Right hindlimb (tissue), 1 donor: ENCODE measurements at places on chromosomes 4 and X.
A peak's percentile ranks its signal among the peaks of the same experiment; 100 is the strongest.

GRCh38 chrX:71239781-71240180 is 14.2 kb downstream of the ZMYM3 start:
- no peak for DNase-seq

- DNase-seq = no peak
Measured at GRCh38 chr4:74715706-74716435, 78.5 kb downstream of the BTC start.

DNA sequence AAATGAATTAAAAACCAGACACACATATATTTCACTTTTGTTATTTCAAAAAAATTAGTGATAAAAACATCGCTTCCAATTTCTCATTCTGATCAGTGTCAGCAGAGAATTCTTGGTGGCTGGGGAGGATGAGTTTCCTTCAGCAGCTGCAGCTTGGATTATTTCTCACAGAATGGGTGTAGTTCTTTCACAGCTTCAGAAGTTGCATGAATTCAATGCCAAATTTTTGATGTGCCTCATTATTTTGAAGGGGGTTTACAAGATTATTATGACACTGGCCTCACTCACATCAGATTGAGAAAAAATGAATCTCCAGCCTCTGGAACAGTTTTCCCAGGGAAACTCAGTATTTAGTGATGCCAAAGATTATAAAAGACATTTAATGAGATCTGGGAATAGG is 184.9 kb upstream of the WDFY3 start:
- peak; percentile 42 for DNase-seq

DNA sequence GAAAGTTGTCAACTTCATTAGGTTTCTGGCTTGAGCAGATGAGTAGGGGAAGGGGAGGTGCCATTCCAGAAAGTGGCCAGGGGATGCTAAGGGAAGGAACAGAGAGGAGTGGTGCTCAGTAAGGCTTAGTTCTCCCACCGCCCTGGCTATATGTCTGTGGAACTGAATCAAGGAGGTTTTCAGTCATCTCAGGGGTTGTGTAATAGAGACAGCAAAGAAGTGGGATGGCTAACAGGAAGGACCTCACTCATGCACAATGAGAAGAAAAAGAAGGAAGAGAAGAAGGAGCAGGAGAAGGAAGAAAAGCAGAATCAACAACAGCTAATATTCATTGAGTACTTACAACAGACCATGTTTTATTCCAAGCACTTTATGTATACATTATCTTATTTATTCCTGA is 368.7 kb downstream of the MID1IP1 start:
- no peak for DNase-seq

GRCh38 chr4:1427010-1427409 is 20.8 kb upstream of the NKX1-1 start:
- DNase-seq = no peak

- DNase-seq = no peak
Measured at GRCh38 chr4:41119867-41120295, 94.5 kb downstream of the APBB2 start.

DNA sequence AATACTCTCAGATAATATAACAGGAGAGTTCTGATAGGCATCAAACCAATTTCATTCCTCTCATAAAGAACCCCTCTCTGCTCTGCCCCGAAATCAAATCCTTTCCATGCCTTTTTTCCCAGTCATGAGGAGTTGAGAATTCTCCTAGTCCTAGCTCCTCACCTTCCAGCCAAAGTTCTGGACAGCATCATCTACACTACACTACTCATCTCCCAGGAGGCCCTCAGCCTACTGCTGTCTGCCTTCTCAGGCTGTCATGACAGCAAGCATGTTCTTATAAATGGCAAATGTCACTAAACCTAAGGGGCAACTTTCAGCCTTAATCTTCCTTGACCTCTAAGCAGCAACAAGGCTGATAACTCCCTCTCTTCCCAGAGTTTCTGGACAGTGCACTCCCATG is 26.6 kb downstream of the MAPK10 start:
- DNase-seq = no peak

GRCh38 chr4:111722213-111722720 is 423.0 kb upstream of the FAM241A start:
- no peak for DNase-seq

DNA sequence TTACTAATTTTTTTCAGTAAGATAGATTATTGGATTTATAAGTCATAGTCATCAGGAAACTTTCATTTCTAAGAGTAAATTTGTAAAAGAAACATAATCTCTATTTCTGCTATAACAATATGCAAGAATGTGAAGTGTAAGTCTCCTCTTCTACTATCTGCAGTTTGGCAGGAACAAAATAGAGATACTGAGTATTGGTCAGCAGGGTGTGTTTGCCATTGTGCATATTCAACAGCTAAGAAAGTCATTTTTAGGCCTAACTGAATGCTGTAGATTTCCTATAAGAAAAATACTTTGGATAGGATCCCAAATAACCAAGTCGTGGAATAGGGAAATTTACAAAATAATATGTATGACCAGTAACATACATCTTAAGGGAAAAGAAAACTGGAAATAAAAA is 253.3 kb upstream of the EPHA5 start:
- no peak for DNase-seq

- DNase-seq = no peak
Measured at GRCh38 chr4:31349907-31350306, 629.7 kb downstream of the PCDH7 start.

DNA sequence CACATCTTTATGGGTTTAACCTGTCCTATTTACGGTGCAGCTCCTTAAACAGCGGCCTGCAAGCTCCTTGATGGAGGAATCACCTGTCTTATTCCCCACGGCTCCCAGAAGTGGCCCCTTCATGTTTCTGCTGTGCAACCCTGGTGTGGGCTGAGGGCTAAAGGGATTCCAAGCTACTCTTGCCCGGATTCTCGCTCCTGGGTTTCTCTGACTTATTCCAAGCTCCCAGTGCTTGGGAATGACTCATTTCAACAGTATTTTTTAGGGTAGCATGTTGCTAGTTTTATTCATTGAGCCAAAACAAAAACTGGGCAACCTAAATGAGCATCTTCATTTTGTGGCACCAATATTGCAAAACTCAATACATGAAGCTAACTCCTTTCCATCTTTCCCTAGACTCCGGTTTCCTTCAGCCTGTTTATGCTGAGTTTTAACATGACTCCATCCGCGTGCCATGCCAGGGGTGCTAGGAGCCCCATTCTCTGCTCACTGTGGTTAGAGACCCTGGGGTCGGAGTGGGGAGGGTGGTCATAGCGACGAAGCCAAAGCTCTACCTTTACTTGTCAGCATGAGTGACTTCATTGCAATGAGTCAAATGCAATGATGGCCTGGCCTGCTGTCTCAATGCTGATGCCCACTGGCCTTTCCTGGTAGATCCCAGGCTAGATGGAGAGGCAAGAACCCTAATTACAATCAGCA is 349.7 kb downstream of the NR3C2 start:
- DNase-seq = no peak

DNA sequence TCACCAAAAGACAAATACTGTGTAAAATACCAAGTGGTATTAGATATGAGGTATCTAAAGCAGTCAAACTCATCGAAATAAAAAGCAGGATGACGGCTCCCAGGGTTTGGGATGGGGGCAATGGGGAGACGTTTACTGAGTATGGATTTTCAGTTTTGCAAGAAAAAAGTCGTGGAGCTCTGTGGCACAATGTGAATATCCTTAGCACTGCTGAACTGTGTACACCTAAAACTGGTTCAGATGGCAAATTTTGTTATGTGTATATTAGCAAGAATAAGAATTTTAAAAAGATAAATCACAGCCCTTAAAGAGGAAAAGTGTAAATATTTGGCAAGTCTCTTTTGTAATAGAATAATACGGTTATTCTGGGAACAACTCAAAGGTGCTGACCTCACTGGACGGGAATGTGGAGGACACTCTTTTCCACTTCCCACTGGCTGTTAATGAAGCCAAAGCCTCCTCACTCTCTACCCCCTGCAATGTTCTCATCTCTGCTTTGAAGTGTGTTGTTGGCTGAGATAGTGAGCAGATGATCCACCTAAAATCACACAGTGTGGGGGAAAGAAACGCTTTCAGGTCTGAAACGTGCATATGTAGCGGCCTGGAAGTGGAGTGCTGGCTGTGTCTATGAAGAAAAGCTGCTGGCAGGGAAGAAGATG is 49.2 kb downstream of the SEL1L3 start:
- DNase-seq = no peak

DNA sequence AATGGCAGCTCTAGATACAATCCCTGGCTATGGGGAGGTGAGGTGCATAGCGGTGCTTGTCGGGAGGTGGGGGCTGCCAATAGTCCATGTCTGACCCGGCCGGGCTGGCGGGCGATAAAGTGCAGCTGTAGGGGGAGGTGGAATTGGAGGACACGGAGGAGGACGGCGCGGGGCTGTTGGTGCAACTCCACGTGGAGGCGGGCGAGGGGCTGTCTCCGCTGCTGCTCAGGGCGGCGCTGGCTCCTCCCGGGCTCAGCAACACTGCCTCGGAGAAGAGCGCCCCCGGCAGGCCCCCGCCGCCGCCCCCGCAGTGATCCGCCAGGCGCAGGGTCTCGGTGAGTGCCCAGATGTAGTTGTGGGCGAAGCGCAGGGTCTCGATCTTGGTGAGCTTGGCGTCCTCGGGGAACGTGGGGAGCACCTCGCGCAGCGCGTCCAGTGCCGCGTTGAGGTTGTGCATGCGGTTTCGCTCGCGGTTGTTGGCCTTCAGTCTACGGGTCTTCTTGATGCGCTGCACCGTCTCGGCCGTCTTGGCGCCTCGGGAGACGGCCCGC is 1.3 kb downstream of the NEUROG2 start:
- no peak for DNase-seq

DNA sequence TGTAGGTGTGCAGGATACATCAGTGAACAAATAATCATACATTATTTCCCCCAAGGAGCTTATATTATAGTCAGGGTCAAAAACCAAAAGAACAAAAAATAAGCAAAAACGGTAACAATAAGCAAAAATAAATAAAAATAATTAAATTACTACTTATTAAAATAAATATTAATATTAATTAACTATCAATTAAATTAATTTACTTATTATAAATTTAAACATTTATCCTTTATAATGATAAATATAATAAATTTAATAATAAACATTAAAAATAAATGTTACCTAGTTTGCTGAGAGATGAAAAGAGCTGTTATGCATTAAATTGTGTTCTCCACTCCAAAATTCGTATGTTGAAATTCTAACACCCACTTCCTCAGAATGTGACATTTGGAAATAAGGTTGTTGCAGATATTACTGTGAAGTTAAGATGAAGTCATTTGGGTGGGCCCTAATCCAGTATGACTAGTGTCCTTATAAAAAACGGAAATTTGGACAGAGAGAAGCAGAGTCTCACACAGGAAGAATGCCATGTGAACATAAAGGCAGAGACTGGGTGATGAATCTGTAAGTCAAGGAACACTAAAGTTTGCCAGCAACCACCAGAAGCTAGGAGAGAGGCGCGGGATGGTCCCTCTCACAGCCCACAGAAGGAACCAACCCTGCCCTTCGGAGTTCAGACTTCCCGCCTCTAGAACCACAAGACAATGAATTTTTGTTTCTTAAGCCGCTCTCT is 67.2 kb upstream of the IBSP start:
- no peak for DNase-seq

- no peak for DNase-seq
Measured at GRCh38 chrX:69808375-69808774, 192.5 kb downstream of the EDA start.

DNA sequence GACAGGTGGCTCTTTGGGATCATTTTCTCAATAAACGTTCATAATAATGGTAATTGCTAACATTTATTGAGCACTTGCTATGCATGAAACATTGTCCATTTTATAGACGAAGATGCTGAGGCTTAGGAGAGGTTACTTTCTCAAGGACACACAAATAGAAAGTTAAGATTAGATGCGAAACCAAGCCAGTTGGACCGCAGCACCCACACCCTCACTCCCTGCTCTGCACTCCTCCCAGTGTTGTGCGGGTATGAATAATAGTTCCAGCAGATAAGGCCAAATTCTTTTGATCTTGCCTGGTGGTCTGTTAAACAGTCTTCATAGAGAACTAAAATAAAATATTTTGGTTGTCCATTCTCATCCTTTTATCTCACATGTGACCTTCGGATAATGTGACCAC is 85.0 kb upstream of the BEND4 start:
- DNase-seq = no peak

DNA sequence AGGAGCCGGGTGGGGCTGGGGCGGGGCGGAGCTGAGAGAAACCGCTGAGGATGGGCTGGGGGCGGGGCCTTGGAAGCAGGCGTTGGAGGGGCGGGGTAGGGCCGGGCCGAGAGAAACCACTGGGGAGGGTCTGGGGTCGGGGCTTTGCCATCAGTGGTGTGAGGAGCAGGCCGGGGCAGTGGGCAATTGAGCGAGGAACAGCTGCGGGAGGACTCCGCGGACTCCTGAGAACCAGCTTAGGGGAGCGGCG is 1.3 kb upstream of the EOLA2 start:
- DNase-seq = no peak
